Dermis lymphatic vessel endothelial cell (primary cell): ENCODE measurements at places on chromosomes 5 and 9. TPM values are rescaled to one million over a fixed set of nuclear protein-coding genes. Genes with fewer than 3 reads are reported as not detected.

The GABRG2 gene
- not detected in 2 replicates for total RNA-seq

The LOX gene
- total RNA-seq: 38.9 and 40.6 TPM in 2 replicates

The CMYA5 gene
- total RNA-seq: under 0.01 and 0.09 TPM in 2 replicates

The LTC4S gene
- total RNA-seq: 0.33 and 0.52 TPM in 2 replicates

The CARD9 gene
- 0.09 and 0.43 TPM in 2 replicates for total RNA-seq

The TMC1 gene
- total RNA-seq: 0.22 and 0.34 TPM in 2 replicates

The SV2C gene
- total RNA-seq: under 0.01 TPM in 2 replicates

The SHOC1 gene
- not detected in 2 replicates for total RNA-seq

The MSMP gene
- 39.4 and 57.2 TPM in 2 replicates for total RNA-seq

The NRG2 gene
- total RNA-seq: 0.11 and 0.34 TPM in 2 replicates

The CBY3 gene
- total RNA-seq: 0.09 and 0.43 TPM in 2 replicates

The MAMDC4 gene
- 0.52 and 0.65 TPM in 2 replicates for total RNA-seq

The DRD1 gene
- not detected in 2 replicates for total RNA-seq

The PCDHGB2 gene
- total RNA-seq: 1.3 and 2.7 TPM in 2 replicates

The LCP2 gene
- total RNA-seq: not detected in 2 replicates

The BARHL1 gene
- not detected in 2 replicates for total RNA-seq

The RNF38 gene
- total RNA-seq: 27.9 and 30.8 TPM in 2 replicates

The TRIM41 gene
- total RNA-seq: 8.2 and 9.3 TPM in 2 replicates

The RGP1 gene
- 9.5 and 13.0 TPM in 2 replicates for total RNA-seq

The PCDHAC1 gene
- total RNA-seq: 0.09 and 0.11 TPM in 2 replicates
